D341Med (cell line): ENCODE measurements at places on chromosomes 16 and 17.

DNA sequence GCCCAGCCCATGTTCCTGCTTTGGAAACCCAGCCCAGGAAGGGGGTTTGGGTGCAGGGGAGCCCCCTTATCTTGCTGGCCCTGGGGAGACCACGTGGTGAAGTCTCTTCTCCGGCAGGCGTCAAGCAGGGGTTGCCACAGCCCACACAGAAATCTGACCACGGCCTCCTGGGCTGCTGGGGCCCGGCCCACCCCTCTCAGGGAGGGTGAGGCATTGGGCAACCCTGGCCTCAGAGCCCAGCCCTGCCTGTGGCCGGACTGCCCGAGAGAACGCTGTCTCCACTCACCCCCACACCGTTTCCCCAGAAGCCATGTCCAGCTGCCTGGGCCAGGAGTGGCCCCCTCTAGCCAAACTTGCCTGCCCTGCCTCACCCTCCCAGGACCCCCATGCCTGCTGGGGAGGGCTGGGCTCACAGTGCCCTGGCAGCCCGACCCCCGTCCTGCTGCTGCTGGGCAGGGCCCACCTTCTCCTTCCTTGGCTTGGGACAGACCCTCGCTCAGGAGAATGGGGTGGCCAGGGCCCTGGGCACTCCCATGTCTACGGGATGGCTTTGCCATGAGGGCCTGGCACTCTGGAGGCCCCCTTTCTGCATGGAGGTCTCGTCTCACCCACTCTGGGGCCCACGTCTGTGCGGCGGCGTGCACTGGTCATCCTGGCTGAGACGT, 6.7 kb downstream of the RPUSD1 start:
- DNase-seq = no peak

- no peak for DNase-seq
Measured at GRCh38 chr17:61813211-61813610, 50.1 kb downstream of the BRIP1 start.

GRCh38 chr16:67666559-67667452, at the start of the genes C16orf86 and ENKD1:
Gene C16orf86 (plus strand): TSS chr16:67666814. CDS start chr16:67666971, 157 bp downstream.
Gene ENKD1 (minus strand): TSS chr16:67666750. CDS start chr16:67666442, 308 bp downstream.
- DNase-seq = peak; percentile 92

- peak; percentile 66 for DNase-seq
Measured at GRCh38 chr16:21101631-21102420, 48.8 kb downstream of the DNAH3 start.

DNA sequence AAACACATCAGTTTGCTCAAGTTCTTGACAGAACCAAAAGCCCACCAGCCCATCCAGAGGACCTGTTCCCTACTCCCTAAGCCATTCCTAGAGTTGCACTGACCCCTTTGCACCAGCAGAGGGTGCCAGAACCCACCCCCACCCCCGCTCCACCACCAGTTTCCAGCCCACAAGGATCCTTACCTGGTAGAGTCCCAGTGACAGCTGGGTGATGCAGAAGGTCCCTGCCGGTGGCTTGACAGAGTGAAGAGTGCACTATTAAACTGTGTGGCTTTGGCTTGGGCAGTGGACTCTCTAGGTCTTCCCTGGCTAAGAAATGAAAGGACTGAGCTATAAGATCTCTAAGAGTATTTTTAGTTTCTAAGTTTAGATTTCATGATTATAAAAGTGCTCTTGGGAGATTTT, 73.3 kb upstream of the MTMR4 start:
- peak; percentile 92 for DNase-seq
